ENCODE measurements at places on chromosomes 11 and 22.

DNA sequence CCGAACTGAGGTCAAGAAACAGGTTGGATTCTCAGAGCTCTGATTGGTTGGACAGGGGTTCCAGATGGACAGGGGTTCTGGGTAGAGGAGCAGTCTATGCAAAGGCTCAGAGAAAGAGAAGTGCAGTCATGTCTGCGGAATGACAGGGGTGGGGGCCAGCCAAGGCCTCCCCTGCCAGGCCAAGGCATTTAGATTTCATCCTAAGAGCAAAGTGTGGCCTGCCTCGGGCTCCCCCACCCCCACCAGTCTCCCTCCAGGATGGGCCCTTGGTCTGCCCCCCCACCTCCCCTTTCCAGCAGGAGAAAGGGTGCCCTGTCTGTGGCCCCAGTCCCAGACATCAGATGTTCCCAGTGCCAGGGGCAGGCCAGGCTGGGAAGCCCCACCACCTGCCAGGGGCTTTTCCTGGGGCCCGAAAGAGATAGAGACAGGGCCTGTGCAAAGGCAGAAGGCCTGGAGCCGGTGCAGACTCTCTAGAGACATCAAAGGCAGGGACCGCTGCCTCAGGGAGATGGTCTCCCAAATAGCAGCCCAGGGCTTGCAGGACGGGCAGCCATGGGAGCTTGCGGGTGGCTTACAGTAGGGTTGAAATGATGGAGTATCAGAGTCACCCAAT, 9.4 kb downstream of the SUSD2 start:
- DNase-seq = no peak

DNA sequence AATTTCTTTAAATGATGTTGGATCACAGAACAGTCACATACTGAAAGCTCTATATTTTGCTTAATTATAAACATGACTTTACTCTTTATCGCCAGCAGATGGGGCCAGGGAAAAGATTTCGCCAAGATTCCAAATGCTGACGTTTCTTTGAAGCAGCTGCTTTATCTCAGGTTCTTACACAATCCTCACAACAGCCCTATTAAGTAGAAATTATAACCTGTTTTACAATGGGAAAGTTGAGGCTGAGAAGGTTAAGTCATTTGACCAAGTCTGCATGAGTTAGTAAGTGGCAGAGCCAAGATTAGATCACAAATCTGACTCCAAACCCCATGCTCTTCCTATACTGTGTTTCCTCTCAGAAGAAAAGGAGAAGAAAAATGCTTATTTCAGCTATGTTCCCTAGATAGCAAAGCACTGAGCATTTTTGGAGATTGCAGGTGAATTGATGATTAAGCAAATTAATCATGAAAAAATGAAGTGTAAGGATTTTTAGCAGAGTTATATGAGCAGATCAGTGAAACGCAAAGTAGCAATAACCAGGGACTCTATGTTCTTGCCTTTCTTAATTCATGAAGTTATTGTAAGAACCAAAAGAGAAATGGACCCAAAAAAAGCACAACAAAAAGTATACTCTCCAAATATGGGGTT, 79.0 kb downstream of the AASDHPPT start:
- peak; percentile 21 for DNase-seq

- DNase-seq = no peak
These were observed 113.1 kb downstream of the CSNK2A3 start for GRCh38 chr11:11239959-11240358.

- no peak for DNase-seq
These were observed at the start of gene TMEM25 for GRCh38 chr11:118530683-118531596. TSS of gene TMEM25 (plus strand) at chr11:118531192. CDS start at chr11:118531802, 610 bp downstream.

DNA sequence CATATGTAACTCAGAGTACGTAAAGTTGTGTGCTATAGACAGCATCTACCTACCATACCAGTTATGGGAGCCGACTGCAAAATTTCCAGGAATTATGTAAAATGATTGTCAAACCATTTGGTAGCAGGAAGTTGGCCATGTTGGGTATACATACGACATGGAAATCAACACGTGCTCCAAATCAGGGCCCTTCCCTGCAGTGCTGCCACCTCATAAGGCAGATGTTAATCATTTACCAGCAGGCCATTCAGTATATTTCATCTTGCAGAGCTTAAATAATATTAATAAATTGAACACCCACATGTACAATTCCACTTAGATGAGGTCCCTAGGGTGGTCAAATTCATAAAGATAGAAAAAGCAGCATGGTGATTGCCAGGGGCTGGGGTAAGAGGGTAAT, 9.8 kb downstream of the MS4A18 start:
- DNase-seq = no peak

- DNase-seq = no peak
These were observed 31.0 kb downstream of the DSCAML1 start for GRCh38 chr11:117766026-117766425.

Data from lower leg skin (tissue), 4 donors.